ENCODE measurements at places on chromosomes 16 and 17. TPM values are rescaled to one million over a fixed set of nuclear protein-coding genes. Genes with fewer than 3 reads are reported as not detected.

ARL5C gene
- total RNA-seq, result not detected

CPHXL2 gene
- not detected for total RNA-seq

CMTM2 gene
- not detected for total RNA-seq

ABCC6 gene
- 2.3 TPM for total RNA-seq

ALOX12B gene
- total RNA-seq, result not detected

FADS6 gene
- not detected for total RNA-seq

CIAO2B gene
- total RNA-seq, result 153 TPM

FOXF1 gene
- 39.0 TPM for total RNA-seq

TBC1D3H gene
- total RNA-seq, result not detected

Measured in smooth muscle cell of trachea (primary cell).